Stimulated activated CD8-positive, alpha-beta memory T cell treated with anti-CD3 and anti-CD28 coated beads, Interleukin-7, amount 100 ng/mL, for 1 hour (primary cell): ENCODE measurements at places on chromosomes 1 and 21.

DNA sequence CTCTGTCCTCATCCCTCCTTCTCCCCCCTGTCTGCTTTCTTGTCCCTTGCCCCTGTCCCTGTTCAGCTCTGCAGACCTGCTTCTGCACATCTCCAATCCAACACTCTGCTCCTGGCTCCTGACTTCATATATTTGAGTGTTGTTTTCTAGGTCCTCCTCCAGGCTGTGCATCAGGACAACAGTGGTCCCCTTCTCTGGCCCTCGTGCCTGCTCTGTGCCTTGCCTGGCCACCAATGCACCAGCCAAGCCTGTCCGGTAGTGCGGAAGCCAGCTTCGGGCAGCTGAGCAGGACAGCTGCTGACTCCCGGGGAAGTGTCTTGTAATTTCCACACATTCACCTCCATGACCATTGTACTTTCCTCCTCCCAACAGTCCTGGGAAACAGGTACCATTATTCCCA lies 203.4 kb upstream of the RAB4A start:
- no peak for DNase-seq

DNA sequence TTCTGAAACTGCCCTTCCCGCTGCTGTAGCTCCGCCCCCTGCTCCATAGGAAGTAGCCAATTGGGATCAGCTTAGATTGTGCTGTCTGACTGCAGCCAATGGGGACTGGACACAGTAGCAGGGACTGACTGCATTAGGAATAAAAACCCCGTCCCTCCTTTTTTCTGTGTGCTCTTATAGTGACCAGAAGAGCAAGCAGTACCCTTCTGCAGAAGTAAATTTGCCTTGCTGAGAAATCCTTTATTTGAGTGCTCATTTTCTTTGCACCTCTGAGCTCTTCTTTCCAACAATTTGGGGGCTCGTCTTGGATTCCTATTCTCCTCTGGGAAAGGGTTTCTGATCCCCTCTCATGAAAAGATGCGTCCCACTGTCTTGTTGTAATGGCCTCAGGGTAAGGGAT lies 16.2 kb downstream of the OR2L13 start:
- no peak for DNase-seq

- peak; percentile 52 for DNase-seq
Observed at GRCh38 chr1:13730751-13731482, 30.9 kb downstream of the PRDM2 start.

DNA sequence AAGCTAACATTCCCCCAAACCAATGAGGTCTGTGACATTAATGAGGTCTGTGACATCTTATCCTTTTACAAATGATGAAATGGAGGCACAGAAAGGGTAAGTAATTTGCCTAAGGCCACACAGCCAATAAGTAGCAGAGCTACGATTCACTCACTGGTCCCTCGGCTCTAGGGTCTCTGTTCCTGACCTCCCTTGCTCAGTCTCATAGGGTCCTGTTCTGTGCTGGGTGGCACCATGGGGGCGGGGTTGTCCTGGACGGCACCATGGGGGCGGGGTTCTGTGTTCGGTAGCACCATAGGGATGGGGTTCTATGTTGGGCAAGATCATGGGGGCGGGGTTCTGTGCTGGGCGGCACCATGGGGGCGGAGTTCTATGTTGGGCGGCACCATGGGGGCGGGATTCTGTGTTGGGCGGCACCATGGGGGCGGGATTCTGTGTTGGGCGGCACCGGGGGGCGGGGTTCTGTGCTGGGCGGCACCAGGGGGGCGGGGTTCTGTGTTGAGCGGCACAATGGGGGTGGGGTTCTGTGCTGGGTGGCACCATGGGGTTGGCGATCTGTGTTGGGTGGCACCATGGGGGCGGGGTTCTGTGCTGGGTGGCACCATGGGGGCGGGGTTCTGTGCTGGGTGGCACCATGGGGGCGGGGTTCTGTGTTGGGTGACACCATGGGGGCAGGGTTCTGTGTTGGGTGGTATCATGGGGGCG lies 55.6 kb downstream of the CLSTN1 start:
- DNase-seq: no peak

- DNase-seq: no peak
Observed at GRCh38 chr1:207407655-207408260, 46.4 kb upstream of the CR2 start.

DNA sequence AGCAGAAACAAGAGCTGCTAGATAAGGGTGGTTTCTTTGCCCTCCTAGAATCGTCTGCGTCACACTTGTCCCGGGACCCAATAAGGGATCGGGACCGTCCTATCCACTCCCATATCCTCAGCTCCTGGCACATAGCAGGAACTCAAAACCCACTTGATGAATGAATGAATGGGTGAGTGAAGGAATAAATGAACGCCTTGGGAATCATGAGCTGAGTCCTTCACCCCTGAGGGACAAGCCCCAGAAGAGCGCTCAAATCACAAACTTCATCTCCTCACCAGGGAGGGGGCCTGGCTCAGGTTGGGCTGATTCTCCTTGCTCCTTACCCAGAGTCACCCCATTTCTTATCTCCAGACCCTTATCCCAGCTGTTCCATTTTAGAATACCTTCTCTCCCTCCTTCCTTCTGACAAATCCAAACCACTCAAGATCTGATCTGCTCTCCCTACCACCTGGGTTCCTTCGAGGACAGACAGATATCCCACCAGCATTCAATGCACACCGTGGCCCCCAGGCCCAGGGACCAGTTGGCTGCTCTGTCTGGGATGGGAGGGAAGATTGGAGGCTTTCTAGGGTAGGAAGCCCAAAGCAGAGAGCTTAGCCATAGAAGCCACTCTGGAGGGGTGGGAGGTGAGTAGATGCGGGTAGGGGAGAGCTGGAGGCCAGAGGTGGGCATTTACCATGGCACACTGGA lies 643 bp upstream of the MOB3C start:
- no peak for DNase-seq

- DNase-seq: no peak
Observed at GRCh38 chr1:201016211-201016651, 7.3 kb downstream of the KIF21B start.
